NCI-H1694 treated with DMSO at 0.1 percent for 48 hours (cell line): ENCODE measurements at places on chromosomes 13 and 19.

DNA sequence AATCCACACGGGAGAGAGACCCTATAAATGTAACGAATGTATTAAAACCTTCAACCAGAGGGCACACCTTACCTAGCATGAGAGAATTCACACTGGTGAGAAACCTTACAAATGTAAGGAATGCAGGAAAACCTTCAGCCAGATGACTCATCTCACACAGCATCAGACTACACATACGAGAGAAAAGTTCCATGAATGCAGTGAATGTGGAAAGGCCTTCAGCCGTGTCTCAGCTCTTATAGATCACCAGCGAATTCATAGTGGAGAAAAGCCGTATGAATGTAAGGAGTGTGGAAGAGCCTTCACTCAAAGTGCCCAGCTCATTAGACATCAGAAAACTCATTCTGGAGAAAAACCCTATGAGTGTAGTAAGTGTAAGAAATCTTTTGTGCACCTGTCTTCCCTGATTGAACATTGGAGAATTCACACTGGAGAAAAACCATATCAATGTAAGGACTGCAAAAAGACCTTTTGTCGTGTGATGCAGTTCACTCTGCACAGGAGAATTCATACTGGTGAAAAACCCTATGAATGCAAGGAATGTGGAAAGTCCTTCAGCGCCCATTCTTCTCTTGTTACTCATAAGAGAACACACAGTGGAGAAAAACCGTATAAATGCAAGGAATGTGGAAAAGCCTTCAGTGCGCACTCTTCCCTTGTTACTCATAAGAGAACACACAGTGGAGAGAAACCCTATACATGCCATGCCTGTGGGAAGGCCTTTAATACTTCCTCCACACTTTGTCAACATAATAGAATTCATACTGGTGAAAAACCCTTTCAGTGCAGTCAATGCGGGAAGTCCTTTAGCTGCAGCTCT, 16.0 kb downstream of the ZNF582 start:
- DNase-seq, result no peak

- no peak for DNase-seq
Observed at GRCh38 chr13:111278258-111278657, 42.2 kb upstream of the TEX29 start.

- DNase-seq, result no peak
Observed at GRCh38 chr19:3443840-3444694, 36.3 kb downstream of the SMIM24 start.

- DNase-seq, result no peak
Observed at GRCh38 chr19:31648347-31648746, 299.1 kb upstream of the TSHZ3 start.

DNA sequence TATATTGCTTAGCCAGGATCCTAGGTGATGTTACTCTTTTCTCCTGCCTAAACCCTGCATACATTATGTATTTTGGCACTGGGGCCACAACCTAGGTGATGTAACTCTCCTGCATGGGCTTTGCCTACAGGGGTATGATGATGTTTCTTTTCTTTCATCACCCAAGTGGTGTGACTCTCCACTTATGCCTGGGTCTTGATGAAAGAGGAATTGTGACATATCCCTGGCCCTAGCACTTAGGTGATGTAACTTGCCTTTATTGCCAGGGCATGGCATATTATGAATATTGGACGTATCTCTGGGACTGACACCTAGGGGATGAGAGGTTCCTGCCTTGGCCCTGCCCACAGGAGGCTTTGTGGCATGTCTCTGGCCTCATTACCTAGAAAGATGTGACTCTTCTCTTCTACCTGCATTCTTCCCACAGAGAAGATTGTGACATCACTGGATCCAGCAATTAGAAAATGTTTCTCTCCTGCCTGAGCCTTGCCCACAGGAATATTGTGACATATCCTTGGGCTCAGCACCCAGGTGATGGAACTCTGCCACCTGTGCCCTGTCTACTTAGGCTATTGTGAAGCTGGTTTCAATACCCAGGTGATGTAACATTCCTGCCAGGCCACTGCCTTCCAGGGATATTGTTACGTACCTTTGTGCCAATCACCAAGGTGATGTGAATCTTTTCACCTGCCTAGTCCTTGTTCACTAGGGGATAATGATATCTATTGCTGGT, 27.3 kb upstream of the ZNF254 start:
- DNase-seq, result no peak

DNA sequence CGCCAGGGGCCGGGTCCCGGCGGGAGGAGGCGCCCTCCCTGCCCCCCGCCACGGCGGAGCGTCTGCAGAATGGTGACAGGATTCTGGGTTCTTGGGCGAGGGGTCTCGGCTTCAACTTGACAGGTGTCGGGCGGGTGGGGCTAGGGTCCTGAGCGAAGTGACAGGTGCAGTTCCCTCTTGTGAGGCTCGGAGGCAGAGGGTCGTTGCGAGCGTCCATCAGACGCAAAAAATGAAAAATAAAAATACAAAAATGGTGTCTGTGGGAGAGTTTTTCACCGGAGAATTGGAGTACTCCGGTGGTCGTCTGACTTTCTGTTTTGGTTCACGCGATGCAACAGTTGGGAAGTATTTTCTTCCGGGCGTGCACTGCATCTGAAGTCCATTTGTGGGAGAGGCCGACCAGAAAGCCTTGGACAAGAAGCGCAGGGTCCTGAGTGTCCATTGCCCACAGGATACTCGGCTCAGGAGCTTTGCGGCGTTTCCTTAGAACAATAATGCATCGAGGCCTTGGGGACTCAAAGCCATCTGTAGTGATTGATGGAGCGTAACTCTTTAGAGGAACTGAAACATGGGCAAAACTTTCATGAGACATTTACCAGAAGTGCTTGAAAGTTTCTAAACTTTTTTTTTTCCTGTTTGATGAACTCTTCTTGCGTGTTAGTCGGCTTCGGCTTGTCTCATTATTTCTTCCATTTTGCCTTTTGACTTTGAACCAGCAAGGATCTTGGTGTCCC, 759 bp downstream of the RB1 start:
- DNase-seq, result peak; percentile 2

GRCh38 chr13:113951246-113951999, 22.5 kb downstream of the C13orf46 start:
- DNase-seq, result peak; percentile 29

DNA sequence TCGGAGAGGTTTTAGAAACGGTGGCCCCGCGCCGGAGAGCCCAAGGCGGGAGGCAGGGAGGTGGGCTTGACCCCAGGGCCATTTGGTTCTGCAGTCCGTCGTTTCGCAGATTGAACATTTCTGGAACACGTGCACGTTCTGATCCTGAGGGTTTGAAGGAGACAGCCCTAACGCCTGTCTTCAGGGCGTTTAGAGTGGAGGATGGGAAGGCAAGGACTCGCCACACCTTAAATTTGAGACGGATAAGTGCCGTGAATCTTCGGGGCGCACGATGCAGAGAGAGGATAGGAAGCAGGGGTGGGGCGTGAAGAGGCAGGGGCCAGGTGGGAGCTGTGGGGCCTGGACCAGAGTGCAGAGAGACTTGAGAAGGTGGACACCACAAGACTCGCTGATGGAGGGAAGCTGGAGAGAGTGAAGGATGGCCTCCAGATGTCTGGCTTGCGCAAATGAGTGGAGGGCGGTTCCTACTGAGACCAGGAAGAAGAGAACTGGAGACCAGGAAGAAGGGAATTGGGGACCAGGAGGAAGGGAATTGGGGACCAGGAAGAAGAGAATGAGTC, 804 bp upstream of the MIER2 start:
- no peak for DNase-seq

- DNase-seq, result no peak
Observed at GRCh38 chr13:93231867-93232266, 5.3 kb downstream of the GPC6 start.

GRCh38 chr13:93549326-93550005, 322.9 kb downstream of the GPC6 start:
- DNase-seq, result no peak

GRCh38 chr19:7168941-7169340, 99.4 kb downstream of the ZNF557 start:
- DNase-seq, result no peak

- no peak for DNase-seq
Observed at GRCh38 chr13:51605698-51606097, 21.4 kb downstream of the WDFY2 start.

GRCh38 chr19:46515879-46516350, 20.2 kb upstream of the PNMA8B start:
- peak; percentile 58 for DNase-seq

DNA sequence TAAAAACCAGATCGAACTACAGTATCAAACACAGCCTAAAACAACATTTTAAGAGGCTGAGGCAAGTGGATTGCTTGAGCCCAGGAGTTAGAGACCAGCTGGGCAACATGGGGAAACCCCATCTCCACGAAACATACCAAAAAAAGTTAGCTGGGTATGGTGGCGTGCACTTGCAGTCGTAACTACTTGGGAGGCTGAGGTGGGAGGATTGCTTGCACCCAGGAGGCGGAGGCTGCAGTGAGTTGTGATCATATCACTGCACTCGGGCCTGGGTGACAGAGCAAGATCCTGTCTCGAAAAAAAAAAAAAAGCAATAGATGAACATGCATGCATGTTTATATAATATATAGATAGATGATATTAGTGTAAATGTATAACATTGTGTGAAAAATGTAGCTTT, 5.2 kb upstream of the MRPS31 start:
- no peak for DNase-seq

- DNase-seq, result peak; percentile 60
Observed at GRCh38 chr13:98447881-98448641, 128.8 kb downstream of the STK24 start.

DNA sequence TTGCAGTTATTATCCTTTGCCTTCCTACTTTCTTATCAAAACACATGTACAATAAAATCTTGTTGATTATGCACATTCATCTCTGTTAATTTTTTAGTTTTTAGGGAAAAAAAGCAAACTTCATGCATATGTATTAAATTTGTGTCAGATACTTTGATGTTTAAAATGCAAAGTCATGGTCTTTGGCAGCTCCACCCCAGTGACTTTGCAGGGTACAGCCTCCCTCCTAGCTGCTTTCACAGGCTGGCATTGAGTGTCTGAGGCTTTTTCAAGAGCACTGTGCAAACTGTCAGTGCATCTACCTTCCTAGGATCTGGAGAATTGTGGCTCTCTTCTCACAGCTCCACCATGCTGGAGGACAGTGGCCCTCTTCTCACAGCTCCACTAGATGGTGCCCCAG, 1988.1 kb upstream of the PCDH20 start:
- DNase-seq, result no peak

- DNase-seq, result no peak
Observed at GRCh38 chr13:94657167-94657566, 55.2 kb downstream of the SOX21 start.

GRCh38 chr13:101875717-101876393, 423.4 kb downstream of the ITGBL1 start:
- no peak for DNase-seq

DNA sequence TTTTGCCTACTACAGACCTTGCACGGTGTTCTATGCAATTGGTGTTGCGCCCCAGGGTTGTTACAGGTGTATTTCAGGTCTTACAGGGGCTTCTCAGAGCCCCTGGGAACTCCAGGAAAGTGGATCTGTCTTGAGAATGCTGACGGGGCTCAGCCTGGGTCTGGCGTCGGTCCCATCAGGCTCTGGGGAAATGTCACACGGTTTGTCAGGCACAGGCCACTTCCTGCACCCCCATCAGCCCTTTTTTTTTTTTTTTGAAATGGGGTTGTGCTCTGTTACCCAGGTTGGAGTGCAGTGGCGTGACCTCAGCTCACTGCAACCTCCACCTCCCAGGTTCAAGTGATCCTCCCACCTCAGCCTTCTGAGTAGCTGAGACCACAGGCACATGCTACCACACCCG, 13.2 kb downstream of the CLEC4G start:
- no peak for DNase-seq

DNA sequence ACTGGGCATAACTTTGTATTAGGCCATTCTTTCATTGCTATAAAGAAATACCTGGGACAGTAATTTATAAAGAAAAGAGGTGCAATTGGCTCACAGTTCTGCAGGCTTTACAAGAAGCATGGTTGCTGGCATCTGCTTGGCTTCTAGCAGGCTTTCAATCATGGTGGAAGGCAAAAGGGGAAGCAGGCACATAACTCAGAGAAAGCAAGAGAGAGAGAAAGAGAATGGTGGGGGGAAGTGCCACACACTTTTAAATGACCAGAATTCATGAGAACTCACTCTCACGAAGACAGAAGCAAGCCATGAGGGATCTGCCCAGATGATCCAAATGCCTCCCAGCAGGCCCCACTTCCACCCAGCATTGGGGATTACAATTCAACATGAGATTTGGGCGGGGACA, 179.7 kb downstream of the SPRY2 start:
- no peak for DNase-seq

DNA sequence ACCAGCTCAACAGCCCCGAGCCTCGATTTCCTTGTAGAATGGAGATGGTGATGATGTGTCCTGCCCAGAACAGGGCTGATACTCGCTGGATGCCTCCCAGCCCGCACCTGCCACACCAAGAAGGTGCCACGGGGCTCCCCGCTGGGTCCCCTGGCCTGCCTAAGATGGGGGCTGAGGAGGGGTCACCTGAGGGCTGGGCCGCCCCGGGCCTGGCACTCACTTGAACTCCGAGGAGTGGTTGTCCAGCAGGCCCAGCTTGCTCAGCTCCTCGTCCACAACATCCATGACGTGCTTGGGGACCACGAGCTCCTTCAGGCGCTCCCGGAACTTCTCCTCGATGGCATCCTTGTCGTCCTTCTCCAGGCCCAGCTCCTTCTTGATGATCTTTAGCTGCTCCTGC, 14.4 kb downstream of the LONP1 start:
- DNase-seq, result no peak

GRCh38 chr13:49622174-49622946, 5.9 kb upstream of the ARL11 start:
- DNase-seq, result no peak

GRCh38 chr13:84774111-84774510, 891.8 kb upstream of the SLITRK1 start:
- no peak for DNase-seq

DNA sequence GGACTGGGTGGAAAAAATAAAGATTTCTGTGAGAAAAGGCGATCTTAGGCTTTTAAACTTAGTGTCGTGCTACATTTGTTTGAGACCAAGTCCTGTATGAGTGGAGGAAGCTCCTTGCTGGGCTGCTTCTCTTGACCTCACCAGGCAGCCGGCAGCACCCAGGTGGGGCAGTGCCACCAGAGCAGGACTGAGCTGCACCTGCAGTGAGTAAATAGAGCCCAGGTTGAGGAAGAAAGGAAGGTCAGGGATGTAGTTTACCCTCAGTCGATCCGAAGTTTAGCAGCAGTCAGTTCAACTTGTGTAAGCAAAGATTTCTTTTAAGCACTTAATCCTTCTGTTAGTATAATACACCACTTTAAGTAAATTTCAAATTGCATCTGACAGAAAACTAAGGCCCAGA, 13.6 kb downstream of the HNRNPM start:
- no peak for DNase-seq

GRCh38 chr19:48735031-48735615, 5.3 kb downstream of the RASIP1 start:
- no peak for DNase-seq

GRCh38 chr19:29485293-29485692, 40.5 kb upstream of the VSTM2B start:
- DNase-seq, result no peak

GRCh38 chr19:801030-801860, 4.0 kb downstream of the PTBP1 start:
- DNase-seq, result no peak
